Frontal cortex (tissue), 4 donors: ENCODE measurements at places on chromosomes 3 and 15. TPM values are rescaled to one million over a fixed set of nuclear protein-coding genes. Genes with fewer than 3 reads are reported as not detected.

- DNase-seq: no peak
Observed at GRCh38 chr3:172077197-172077757, 37.9 kb downstream of the FNDC3B start.

- no peak for DNase-seq
Observed at GRCh38 chr15:99361545-99362185, 110.4 kb downstream of the LRRC28 start.

- DNase-seq: no peak
Observed at GRCh38 chr3:61221759-61222362, 29.4 kb downstream of the FHIT start.

DNA sequence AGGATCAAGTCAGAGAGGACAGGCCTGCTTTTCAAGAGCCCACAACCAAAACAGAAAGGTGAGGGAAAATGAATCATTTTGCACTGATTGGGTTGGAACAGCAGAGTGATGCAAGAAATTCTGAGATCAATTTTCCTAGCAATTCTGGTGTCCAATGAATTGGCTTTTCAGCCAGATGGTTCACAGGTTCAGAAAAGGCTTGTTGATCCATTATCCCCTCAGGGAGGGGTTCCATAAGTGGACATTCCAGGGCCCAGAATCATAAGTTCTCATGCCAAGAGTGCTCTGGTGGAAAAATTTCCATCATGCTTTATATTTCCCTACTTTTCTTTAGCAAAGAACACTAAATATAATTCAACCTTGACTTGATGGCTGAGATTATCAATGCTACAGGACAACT lies 16.2 kb downstream of the RBP2 start:
- DNase-seq: no peak

- DNase-seq: no peak
Observed at GRCh38 chr3:23996095-23996524, 51.0 kb downstream of the NR1D2 start.

- DNase-seq: no peak
Observed at GRCh38 chr3:172655388-172655787, 55.5 kb downstream of the NCEH1 start.

DNA sequence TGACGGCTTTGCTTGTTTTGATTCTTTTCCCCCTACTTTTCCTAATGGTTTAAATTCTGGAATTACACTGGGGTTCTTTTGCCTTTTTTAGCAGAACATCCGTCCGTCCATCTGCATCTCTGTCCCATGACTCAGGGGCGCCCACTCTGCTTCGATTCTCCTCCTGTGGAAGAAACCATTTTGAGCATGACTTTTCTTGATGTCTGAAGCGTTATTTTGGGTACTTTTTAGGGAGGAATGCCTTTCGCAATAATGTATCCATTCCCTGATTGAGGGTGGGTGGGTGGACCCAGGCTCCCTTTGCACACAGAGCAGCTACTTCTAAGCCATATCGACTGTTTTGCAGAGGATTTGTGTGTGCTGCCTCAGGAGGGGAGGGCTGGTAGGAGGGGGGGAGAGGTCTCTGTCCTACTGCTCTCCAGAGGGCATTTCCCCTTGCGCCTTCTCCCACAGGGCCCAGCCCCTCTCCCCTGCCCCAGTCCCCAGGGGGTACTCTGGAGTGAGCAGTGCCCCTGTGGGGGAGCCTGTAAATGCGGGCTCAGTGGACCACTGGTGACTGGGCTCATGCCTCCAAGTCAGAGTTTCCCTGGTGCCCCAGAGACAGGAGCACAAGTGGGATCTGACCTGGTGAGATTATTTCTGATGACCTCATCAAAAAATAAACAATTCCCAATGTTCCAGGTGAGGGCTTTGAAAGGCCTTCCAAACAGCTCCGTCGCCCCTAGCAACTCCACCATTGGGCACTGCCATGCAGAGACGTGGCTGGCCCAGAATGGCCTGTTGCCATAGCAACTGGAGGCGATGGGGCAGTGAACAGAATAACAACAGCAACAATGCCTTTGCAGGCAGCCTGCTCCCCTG lies 19.5 kb upstream of the BSN start:
- peak; percentile 56 for DNase-seq

- no peak for DNase-seq
Observed at GRCh38 chr15:39313467-39313866, 267.4 kb upstream of the THBS1 start.

GRCh38 chr3:140467104-140467577 lies 210.7 kb upstream of the TRIM42 start:
- DNase-seq: no peak

- no peak for DNase-seq
Observed at GRCh38 chr3:17213102-17213501, 328.3 kb downstream of the PLCL2 start.

GRCh38 chr15:34185666-34186065 lies 24.2 kb downstream of the KATNBL1 start:
- DNase-seq: no peak

GRCh38 chr3:187145149-187145895 lies 6.0 kb upstream of the RPL39L start:
- no peak for DNase-seq

DNA sequence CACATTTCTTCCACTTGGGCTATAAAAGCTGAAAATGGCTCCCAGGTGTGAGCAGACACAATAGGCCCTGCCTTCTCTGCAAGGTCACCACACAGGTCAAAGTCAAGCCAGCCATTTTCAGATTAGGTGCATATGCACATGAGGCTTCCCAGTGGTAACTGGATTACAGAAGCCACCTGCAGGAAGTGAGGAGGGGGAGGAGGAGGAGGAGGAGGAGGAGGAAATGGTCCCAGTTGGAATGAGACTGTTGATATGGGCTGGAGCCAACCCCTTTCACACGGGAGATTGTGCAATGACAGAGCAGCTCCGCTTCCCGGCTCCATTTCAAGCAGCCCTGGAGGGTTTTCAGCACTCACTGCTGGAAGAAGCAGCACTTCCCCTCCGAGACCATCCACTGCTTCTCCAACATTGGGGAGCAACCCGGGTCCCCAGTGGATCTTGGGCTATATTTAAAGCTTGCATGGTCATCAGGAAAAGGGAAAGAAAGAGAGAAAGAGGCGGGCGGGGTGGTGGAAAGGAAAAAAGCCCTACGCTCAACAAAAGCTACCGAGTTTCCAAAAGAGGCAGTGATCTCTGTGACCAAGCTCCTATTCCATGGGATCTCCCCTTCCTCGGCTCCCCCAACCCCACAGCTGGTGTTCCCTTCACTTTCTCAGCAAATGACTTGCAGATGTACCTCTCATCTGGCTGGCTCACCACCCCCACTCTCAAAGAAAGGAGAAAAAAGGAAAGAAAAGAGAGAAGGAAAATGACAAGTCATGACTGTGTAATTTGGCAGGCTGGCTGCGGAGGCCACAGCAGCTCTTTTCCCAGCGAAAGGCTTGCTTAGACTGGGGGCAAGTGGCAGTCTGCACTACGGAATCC lies 58.3 kb downstream of the LRIG1 start:
- DNase-seq: no peak

DNA sequence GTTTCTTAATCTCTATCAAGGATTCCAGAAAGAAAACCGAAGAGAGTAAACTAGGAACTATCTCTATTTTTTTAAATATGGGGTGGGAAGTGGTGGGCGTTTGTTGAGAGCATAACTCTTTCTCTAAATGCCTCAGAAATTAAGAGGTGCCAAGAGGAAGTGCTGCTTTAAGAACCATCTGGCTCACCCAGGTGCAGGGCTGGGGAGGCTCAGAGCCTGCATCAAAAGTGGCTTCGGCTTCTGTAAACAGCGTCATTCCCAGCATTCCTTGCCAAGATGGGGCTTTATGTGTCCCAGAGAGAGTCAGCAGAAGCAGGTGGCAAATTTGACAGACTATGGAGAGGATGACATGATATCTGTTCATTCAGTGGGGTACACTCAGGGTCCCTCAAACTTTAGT lies 123.3 kb upstream of the BFSP2 start:
- no peak for DNase-seq

DNA sequence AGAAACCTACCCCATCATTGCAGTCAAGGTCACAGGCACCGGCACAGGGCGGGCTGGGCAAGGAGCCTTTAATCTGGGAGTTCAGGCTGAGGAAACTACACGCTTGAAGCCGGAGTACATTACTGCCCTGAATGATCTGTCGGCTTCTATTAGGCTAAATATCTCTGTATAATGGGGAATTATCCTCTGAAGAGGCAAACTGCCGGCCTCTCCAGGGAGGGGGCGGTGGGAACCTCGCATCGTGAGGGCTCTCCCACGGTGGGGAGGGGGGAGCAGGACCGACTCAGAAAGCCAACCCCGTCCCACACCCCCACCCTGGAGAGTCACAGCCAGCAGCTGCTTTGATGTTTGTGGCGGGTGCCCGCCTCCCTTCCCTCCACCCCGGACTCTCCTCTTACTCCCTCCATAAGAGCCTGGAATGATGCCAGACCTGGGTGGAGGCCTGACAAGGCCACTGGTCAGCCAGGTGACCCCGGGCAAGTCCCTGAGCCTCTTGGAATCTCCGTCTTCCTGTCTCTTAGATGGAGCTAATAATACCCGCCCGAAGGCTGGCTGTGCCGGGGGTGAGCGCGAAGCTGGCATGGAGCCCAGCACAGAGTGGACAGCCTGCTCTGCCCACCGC lies 63.4 kb upstream of the LINGO1 start:
- no peak for DNase-seq

- no peak for DNase-seq
Observed at GRCh38 chr3:55720614-55721013, 233.5 kb upstream of the WNT5A start.

DNA sequence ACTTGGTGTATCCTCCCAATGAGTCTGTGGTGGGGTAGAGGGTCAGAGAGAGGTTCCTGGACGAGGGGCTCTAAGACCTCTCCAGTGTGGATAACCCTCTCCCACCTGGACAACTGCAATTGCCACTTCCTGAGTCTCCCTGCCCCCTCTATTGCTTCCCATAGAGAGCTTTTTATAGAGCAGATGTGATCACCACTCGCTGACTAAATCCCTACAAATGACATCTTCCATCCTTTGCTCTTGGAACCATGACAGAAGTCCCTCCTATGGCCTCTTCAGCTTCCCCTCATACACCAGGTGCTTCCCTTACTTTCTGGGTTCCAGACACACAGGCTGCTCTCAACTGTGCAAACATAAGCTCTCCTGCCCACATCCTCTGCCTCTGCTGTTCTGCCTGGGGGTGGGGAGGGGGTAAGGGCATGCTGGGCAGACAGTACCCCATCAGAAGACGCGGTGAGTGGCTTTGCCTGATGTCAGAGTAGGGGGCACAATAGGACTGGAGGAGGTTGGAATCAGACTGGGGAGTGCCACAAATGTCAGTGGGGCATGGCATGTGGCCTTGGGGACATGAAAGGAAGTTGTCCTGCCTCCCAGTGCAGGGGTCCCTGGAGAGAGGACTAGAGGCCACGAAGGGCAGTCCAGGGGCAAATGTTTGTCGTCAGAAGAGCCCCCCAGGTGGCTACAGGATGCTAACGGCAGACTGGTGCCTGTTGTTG lies 15.2 kb downstream of the ITIH3 start:
- DNase-seq: no peak

DNA sequence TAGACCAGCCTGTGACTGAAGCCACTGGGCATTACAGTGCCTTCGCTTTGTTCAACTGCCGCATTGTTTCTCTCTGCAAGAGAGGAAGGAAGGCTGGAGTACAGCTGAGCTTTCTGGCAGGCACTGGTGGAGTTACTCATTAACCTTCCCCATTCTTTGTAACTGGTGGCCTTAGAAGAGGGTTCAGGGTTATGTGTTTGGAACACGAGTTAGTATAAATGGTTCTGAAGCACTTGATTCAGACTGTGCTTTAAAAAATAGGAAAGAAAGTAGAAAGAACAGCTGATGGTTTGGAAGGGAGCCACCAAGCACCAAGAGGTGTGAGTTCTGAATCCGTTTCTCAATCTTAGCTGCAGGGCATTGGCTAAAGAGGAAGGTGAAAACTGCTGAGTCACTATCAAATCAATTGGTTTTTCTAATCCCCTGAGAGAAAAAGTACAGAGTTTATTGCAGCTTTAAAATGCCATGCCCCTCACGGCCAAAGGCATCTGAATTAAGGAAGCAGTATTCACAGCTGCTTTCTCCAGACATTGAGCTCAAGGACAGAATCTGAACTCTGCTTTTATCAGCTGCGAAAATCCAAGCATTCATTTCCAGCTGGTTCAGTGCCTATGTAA lies 3.6 kb downstream of the HGD start:
- peak; percentile 30 for DNase-seq

DNA sequence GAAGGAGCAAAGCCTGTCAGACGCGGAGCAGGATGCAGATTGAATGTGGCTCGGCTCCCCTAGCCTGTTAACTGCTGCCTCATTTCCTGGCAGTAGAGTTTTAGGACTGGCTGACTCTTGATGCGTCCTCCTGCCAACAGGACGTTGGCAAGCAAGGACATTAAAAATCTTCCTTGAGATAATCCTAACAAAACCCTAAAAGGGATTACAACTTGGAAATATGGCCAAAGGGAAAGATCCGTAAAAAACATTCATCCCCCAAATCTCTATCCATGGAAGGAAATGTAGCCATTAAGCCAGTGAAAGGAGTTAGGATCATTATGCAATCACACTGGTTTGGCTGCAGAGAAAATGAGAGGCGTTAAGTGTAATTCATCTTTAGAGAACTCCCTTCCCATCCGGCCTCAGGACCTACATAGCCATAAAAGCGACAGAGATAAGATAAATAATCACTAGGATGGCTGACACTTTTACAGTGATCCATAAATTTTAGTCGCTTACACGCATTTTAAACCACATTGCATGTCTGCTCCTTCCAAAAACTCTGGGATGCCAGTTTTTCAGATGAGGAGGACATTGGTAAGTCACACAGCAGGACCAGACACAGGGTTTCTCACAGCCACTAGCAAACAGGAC lies 44.5 kb upstream of the C3orf80 start:
- DNase-seq: no peak

- no peak for DNase-seq
Observed at GRCh38 chr3:57637391-57637790, 40.2 kb upstream of the ARF4 start.

GRCh38 chr3:42063888-42064287 lies 27.3 kb upstream of the TRAK1 start:
- no peak for DNase-seq

DNA sequence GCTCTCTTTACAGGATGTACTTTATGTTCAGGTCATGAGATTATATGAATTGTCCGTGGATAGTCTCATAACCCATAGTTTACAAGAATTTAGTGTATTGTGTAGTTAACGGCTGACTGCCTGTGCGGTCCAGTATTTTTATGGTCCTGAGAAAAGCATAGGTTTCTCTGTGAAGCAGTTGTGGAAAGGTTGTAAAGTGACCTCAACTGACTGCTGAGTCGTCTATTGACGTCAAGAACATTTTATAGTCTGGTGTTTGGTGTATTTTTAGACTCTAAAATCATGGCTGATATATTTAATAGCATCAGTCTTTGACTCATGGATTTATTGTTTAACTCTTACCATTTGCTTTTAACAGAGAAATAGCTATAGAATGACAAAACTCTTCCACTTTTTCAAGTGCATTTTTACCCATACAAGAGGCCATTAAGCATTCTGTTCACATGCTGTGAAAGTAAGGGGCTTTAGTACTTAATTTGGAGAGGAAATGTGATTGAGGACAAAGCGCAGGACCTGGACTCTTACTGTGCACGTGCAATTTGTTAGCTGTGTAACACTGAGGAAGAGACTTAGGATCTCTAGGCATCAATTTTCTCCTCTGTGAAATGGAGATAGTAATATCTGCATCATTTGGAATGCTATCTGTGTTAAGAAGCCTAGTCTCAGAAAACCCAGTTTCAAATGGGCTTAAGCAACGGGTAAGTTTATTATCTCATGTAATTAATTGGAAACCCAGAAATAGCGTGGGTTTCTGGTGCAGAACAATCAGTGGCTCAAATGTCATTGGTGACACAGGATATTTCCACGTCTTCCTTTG lies 240.8 kb downstream of the NFKBIZ start:
- DNase-seq: no peak

TLR9 gene
- not detected for total RNA-seq

CYP1A1 gene
- total RNA-seq: 0.41 TPM

ZKSCAN7 gene
- total RNA-seq: 30.2 TPM

LINGO1 gene
- 32.6 TPM for total RNA-seq

NANOGP8 gene
- total RNA-seq: not detected

TMEM212 gene
- not detected for total RNA-seq

COX5A gene
- total RNA-seq: 46.9 TPM
